ENCODE measurements at places on chromosomes 12 and 14.

DNA sequence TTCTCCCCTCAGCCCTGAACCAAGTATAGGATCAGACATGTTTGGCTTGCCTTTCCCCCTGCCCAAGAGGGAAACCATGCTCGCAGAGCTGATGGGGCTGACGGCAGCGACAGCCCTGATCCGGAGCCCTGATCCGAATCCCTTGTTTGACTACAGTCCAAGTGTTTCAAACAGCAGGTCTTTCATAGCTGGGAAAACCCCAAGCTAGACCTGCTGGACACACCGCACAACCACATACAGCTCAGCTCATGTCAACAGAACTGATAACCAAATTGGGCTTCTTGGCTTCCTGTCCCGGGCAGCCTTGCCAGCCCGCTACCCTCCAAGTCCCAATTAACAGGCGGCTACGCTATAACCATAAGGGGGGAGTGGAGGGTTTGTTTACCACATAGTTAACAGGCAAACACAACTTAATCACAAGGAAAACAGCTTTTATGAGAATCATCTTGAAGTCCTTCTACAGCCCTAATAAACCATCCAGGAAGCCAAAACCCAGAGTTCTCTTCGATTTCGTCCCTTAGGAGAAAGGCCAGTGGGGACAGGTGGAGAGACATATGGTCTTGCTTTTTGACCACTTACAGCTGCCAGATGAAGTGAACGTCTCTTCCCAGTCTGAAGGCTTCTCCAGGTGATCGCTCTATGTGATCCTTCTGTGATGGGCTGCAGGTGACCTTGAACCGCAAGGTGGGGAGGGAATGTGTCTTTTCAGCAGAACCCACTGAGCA, 64.5 kb upstream of the MANSC4 start:
- DNase-seq = no peak

DNA sequence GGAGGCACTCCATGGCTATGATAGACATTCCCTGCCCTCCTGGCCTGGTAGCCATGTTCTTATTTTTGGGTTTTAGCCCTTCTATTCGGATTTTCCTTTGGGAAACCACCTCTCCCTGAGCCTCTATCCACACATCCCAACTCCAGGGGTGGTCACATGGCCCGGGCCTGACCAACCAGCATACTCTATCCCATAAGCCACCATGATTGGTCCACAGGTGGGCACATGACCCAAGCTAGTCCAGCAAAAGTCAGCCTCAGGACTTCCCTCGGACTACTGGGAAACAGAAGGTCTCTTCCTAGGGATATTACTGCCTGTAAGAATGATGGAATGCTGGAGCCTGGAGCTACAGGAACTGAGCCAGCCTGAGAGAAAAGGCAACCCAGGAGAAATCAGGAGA, 12.5 kb downstream of the PRIMA1 start:
- DNase-seq = no peak

DNA sequence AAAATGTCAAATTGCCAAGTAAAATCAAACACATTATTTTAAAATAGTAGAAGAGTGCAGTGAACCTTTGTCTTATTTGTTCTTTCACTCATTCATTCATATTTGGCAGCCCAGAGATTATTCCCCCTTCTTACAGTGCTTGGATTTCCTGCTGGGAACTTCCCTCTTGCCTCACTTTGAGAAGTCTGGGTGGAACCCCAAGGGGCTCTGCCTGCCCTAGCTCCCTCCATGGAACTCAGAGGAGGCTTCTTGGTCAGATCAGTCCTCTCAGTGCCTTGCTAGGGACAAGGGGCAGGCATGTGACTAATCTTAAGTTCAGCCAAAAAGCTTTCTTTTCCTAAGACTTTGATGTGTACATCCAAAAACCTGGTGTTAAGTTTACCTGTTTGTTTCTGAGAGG, 84.7 kb upstream of the OVCH1 start:
- DNase-seq = no peak

GRCh38 chr14:95464514-95464913, 51.9 kb downstream of the SYNE3 start:
- DNase-seq = no peak

- no peak for DNase-seq
Measured at GRCh38 chr12:106459534-106459933, 102.0 kb downstream of the POLR3B start.

- no peak for DNase-seq
Measured at GRCh38 chr12:51395283-51396230, 4.4 kb upstream of the GALNT6 start.

DNA sequence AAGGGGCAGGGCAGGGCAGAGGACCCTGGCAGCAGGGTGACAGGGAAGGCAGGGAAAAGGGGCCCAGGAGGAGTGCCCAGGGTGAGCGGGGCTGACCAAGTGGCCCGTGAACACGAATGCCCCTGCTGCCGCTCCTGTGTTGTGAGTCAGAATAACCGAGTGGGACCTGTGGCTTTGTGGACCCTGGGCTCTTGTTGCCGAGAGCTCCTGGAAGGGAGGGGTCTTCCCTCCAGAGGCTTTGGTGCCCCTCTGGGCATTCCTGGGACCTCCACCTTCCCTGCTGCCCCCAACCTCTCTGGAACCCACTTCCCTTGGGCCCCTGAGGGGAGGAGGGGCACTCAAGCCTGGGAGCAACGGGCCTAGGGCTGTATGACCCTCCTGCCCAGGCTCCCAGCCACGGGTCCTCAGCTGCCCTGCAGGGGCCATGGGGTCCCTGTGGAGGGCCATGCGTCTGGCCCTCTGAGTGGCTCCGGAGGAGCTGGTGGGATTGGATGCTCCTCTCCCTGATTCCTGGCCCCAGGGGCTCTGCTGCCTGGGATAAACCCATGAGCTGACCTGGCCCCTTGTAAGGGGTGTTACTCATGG, 319.4 kb downstream of the TMEM121 start:
- no peak for DNase-seq

- no peak for DNase-seq
Measured at GRCh38 chr14:23358042-23358441, 5.4 kb upstream of the SLC22A17 start.

DNA sequence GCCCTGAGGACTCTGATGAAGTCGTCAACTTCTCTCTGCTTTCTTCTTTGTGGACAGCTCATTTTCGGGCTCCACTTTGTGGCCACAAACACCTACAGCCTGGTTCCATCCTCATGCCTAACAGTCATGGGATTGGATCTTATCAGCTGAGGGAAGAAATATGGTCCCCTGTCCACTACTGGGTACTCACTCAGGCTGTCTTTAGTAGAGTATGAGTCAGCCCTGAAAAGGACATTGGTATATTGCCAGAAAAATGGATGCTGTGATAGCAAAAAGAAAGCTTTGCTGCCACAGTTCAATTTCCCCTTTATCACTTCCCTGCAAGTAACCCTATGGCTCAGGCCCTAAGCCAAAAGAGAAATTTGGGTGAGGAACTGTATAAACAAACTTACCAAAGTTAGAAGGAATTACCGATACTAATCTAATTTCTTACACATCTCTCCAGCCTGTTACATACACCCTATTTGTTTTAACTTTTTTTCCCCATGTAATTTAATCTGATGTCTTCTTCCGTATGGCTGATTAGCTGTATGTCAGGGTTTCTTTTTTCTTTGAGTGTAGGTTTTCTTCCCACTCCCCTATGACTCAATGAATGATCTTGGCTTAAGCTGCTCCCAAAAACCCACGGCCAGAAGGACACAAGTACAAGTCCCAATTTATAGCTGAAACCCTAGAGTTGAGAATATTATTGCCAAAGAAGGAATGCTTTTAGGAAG, 29.1 kb downstream of the MTHFD1 start:
- no peak for DNase-seq

- DNase-seq = no peak
Measured at GRCh38 chr14:85622106-85622505, 92.2 kb downstream of the FLRT2 start.

GRCh38 chr12:90939382-90939781, 15.6 kb downstream of the CCER1 start:
- no peak for DNase-seq

DNA sequence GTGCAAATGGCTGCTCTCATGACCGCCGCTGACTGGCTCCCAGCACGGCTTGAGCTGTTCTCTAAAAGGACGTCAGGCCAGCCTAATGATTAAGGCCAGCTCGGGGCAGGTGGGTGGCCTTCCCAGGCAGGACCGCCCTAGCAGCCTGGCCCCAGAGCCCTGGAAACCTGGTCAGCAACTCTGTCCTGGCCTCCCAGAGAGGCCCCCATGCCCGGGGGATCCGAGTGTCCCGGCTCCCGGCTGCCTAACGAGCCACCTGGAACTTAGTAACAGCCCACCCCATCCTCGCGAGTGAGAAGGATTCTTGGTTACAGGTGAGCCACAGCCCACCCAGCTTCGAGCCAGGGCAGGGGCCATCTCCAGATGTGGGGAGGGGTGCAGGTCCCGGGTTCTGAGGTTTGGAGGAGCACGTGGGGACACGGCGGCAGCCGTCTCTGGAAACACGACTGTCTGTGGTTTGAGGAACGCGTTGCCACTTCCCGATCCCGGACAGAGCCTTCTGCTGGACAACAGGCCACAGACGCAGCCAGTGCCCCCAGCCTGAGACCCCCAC, 73.8 kb upstream of the FBRSL1 start:
- DNase-seq = no peak

DNA sequence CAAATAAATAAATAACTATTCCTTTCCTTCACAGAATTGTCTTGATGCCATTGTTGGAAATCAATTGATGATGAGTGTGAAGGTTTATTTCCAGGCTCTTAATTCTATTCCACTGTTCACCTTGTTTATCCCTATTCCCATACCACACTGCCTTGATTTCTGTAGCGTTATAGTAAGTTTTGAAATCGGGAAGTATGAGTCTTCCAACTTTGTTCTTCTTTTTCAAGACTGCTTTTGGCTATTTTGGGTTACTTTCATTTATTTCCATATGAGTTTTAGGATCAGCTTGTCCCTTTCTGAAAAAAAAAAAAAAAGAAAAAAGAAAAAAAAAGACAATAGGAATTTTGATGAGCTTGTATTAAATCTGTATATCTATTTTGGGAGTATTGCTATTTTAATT, 9.3 kb upstream of the CDK2AP1 start:
- no peak for DNase-seq

DNA sequence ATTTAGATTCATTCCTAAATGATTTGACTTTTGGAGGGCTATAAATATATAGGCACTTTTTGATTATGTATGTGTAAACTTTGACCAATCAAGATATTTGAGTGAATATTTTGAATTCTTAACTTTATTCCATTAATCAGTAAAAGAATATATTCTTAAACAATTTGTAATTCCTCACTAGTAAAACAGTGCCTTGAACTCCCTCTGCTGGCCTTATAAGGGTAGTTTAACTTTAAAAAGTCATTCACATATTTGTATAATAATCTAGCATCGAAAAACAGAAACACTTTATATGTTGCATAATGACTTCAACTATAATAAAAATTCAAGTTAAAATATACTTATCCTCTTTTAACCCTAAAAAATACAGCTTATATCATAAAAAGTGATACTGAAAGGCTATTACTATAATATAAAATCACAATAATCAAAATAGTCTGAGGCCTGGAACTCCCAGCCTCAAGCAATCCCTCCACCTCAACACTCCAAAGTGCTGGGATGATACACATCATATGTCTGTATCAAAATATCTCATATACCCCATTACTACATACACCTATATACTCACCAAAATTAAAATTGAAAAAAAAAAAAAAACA, 31.2 kb downstream of the CCDC59 start:
- no peak for DNase-seq

DNA sequence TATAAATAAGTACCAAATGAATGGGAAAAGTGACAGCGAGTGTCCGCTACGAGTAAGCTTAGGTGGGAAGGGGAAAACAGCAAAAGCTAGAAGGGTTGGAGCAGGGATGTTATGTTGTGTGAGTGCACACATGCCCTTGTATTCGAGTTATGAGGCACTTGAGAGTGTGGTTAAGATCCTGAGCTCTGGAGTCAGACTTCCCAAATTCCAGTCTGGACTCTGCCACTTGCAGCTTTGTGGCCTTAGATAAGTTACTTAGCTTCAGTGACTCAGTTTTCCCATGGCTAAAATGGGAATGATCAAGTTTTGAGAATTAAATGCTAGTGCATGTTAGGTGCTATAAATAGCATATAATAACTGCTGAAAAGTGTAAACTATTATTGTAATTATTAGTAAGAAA, 44.9 kb downstream of the KTN1 start:
- DNase-seq = no peak

DNA sequence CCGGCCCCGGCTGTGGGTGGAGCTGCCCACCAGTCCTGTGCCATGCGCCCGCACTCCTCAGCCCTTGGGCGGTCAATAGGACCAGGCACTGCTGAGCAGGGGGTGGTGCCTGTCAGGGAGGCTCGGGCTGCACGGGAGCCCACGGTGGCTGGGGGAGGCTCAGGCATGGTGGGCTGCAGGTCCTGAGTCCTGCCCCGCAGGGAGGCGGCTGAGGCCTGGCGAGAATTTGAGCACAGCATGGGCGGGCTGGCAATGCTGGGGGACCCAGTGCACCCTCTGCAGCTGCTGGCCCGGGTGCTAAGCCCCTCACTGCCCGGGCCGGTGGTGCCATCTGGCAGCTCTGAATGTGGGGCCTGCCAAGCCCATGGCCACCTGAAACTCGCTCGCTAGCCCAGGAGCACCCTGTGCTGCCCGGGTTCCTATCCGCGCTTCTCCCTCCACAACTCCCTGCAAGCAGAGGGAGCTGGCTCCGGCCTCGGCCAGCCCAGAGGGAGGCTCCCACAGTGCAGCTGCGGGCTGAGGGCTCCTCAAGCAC, 1371.1 kb downstream of the FSCB start:
- DNase-seq = no peak

DNA sequence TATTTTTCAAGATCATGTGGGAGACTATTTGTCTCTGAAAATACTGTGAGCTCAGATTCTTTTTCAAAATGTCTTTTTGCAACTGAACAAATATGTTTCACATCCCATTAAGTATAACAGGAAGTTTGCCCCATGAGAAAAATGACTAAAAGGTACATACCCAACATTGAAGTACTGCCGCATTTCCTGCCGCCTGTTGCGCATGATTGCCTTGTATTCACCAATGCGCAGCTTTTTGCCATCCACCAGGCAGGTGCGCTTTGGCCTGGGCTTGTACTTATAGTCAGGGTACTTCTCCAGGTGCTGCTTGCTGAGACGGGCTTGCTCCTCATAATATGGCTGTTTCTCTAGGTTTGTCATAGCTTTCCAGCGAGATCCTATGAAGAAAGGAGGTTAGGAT, 413.2 kb downstream of the SOX5 start:
- no peak for DNase-seq

DNA sequence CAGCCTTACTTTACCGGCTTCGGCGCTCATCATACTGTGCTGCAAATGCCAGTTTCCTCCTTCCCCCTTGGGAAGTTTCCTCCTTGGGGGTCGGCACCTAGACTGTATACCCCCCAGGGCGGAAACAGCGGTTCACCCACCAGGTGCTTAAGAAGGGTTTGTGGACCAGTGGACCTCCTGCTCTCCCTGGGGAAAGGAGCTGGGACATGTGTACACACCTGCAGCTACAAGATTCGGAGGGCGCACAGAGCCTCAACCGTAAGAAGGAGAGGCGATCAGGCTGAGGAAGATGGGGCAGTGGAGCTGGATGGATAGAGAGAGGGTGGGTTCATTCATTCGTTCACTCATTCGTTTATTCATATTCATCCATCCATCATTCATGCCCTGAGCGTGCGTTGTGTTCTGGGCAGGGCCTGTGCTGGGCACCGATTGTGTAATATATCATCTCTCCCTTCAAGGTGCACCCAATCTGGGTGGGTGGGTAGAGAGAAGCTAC, 717 bp upstream of the ZNF839 start:
- no peak for DNase-seq

GRCh38 chr14:22159957-22160356, 429.1 kb downstream of the DAD1 start:
- no peak for DNase-seq

- no peak for DNase-seq
Measured at GRCh38 chr12:76081909-76082308, 2.6 kb downstream of the NAP1L1 start.

GRCh38 chr14:80868260-80868659, 73.3 kb downstream of the CEP128 start:
- DNase-seq = no peak

- no peak for DNase-seq
Measured at GRCh38 chr12:11725686-11726085, 76.2 kb downstream of the ETV6 start.

Measured in hippocampal formation (tissue), 2 donors.